ENCODE measurements at places on chromosomes 12 and 14.

DNA sequence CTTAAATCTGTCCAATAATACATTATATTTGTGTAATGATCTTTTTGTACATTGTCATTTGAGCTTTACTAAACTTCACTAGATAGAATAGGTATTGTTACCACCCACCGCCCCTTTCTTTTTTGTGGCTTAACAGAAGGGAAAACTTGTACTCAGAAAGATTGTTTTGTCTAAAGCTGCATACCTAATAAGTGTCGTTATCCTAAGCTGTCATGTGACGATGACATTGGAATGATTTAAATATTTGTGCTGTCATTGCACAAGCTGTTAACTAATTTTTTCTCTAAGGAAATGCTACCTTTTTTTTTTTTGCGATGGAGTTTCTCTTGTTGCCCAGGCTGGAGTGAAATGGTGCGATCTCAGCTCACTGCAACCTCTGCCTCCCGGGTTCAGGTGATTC, 3.6 kb downstream of the DIP2B start:
- no peak for DNase-seq

- DNase-seq, result no peak
Measured at GRCh38 chr14:73249564-73250316, 12.4 kb downstream of the PAPLN start.

DNA sequence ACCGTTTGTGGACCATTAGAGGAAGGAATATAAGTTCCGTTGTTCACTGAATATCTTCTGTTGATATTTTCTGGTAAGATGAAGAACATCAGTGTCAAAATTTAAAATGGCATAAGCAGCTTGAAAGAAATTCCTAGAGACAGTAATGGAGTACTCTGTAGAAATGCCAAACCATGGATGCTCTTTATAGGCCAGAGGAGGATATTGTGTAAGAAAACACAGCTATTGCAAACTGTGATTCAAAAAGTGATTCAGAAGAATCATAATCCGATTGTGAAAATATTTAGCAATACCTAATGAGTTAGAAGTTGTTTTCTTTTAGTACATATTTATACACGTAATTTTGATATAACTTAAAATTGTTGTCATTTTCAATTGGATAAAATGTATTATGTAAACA, 102.8 kb downstream of the SLC16A7 start:
- peak; percentile 78 for DNase-seq

GRCh38 chr14:78595797-78596196, 425.6 kb downstream of the NRXN3 start:
- DNase-seq, result no peak

GRCh38 chr12:24444634-24445033, 495.2 kb upstream of the SOX5 start:
- DNase-seq, result no peak

DNA sequence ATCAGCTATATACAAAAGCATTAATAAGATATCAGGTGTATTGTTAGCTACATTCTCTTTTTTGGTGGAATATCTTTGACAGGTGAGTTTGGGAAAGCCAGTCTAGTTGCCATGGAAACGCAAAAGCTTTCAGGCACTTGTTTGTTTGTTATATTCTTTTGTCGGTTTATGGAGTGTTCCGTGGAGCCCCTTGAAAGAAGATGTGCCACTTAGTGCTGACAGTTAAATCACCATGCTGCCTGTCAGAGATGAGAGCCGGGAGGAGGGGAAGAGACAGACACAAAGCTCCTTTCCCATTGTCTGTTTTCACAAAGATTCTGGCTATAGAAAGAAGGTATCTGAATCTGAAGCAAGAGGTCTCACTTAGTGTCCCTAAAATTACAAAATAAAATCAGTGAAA, 170.8 kb downstream of the SNAPC1 start:
- no peak for DNase-seq

GRCh38 chr12:65741656-65742017, 82.6 kb upstream of the HMGA2 start:
- DNase-seq, result no peak

- DNase-seq, result no peak
Measured at GRCh38 chr14:88967299-88967698, 142.8 kb downstream of the TTC8 start.

- DNase-seq, result no peak
Measured at GRCh38 chr12:39365364-39366001, 77.4 kb downstream of the KIF21A start.

GRCh38 chr12:51884676-51885229, 3.1 kb upstream of the ANKRD33 start:
- no peak for DNase-seq

GRCh38 chr12:103505371-103506236, 9.8 kb upstream of the C12orf42 start:
- no peak for DNase-seq

DNA sequence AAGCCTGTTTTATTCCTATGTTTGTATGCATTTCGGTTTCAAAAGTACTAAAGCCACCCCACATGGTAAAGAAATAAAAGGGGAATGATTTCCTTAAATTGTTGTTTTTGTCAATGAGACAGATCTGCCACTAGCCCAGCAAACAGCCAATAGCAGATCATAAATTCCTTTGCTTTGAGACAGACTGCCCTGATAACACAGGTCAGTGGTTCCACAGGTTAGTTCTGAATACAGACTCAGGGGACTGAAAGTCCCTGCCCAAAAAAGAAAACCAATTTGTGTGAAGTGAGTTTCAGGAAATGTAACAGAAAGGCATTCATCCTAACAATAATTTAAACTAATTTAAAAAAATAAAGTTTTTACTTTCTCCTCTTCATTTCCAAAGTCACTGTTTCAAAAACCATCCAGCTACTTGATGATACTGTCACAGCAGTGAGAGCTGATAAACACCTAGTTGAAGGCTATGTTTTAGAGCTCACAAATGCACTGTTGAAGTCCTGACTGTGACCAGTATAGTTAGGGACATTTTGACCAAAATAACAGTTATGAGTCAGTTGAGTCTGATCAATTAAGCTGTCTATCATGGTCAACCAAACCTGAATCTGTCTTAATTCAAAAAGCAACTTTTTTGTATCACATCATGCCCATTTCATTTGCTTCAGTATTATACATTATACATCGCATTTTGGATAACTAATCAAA, 77.7 kb downstream of the LGR5 start:
- no peak for DNase-seq

DNA sequence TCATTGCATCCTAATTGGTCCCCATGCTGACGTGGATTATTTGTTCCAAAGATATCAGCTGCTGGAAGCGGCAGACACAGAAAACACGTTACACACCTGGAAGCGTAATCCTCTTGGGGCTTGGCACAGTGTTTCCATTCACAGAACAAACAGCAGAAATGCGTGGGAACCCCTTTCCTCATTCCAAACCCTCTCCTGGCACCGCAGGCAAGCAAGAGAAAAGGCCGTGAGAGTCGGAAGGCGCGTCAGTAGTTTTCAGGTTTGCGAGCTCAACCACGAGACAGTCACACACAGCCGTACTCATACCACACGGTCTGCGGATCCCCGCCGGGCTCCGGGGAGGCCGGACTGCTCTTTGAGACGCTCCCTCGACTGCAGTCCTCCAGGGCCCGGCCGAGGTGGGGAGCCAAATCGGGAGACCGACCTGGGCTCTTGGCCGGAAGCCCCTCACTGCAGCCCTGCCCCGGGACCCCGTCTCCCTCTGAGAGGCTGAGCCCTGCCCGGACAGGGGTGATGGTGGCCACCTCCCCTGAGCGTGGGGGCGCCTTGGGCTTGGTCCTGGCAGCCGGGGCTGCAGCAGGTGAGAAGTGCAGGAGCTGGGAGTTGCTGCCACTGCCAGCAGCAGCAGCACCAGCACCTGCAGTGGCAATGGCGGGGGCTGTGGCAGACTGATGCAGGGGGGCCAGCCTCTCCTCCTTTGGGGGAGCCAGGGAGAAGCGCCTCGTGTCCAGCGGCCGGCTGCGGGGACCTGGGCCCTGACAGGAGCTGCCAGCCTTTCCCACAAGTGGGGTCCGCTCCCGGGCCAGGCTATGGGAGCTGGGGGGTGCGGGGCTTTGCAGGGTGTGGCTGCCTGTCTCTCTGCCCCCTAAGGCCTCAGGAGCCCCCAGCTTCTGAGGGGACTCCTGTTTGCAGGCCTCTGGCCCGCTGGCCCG, 28.1 kb upstream of the GPR68 start:
- DNase-seq, result no peak

DNA sequence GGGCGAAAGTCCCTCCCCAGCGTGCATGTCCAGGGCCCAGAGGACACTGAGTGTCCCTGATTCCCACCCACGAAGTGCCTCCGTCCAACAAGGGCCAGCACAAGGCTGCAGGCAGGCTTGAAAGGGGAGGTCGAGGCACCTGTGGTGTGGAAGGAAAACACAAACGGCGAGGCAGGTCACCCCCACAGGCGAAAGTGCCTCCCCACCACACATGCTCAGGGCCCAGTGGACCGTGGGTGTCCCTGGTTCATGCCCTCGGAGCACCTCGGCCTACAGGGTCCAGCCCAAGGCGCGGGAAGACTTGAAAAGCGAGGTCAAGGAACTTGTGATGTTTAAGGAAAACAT, 370.4 kb downstream of the ALG10 start:
- no peak for DNase-seq

- no peak for DNase-seq
Measured at GRCh38 chr12:130423991-130424857, 86.5 kb downstream of the PIWIL1 start.
